ENCODE measurements at places on chromosomes 7 and 10. TPM values are rescaled to one million over a fixed set of nuclear protein-coding genes. Genes with fewer than 3 reads are reported as not detected.

Gene EEF1AKMT2
- 10.0 TPM for total RNA-seq

Gene ABCB4
- 0.20 TPM for total RNA-seq

Gene AGR2
- 7.5 TPM for total RNA-seq

Gene TAS2R3
- total RNA-seq: 0.96 TPM

Gene FAM237B
- total RNA-seq: not detected

Gene CALML5
- total RNA-seq: 16.6 TPM

Gene PIP
- 0.56 TPM for total RNA-seq

Gene SPDYE6
- not detected for total RNA-seq

Gene SSBP1
- 105 TPM for total RNA-seq

Gene CPA4
- total RNA-seq: 9.4 TPM

Gene DPY19L1
- total RNA-seq: 10.4 TPM
